ENCODE measurements at places on chromosomes 5 and 9.

GRCh38 chr5:103254921-103255320 is 3.6 kb upstream of the MACIR start:
- DNase-seq: no peak

DNA sequence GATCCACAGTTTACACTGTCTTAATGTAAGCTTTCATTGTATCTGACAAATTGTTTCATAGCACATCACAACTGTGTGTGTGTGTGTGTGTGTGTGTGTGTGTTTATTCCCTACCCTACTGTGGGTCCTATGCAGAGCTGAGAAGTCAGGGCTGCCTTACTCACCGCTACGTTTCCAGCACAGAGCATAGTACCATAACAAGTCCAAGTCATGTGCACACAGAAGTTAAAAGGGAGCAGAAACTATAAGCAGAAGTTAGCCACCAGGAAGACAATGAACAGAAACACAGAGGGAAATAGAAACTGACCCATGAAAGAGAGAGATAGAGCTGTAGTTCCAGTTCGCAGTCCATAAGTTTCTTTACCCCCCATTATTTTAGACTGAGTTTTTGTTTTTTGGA is 38.2 kb upstream of the DMXL1 start:
- no peak for DNase-seq

- no peak for DNase-seq
These were observed 44.2 kb upstream of the GNPDA1 start for GRCh38 chr5:142056816-142057696.

DNA sequence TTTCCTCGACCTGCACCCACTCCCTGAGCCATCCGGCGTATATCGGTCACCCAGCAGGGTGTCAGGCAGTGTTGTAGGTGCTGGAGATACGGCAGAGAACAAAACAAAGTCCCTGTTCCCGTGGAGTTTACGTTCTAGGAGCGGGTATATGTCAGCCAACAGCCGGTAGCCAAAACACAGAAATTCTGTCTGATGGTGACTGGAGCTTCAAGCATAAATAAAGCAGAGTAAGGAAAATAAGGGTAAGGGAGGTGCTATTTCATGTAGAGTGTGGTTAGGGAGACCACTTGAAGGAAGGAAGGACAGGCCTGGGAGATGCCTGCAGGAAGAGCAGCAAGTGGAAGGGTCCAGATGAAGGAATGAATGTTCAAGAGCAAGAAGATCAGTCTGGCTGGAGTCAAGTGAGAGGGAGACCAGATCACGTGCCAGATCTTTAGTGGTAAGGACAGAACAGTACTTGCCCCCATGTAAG is 783 bp upstream of the ZFR start:
- no peak for DNase-seq

- DNase-seq: no peak
These were observed 33.1 kb upstream of the ZNF462 start for GRCh38 chr9:106829666-106830408.

DNA sequence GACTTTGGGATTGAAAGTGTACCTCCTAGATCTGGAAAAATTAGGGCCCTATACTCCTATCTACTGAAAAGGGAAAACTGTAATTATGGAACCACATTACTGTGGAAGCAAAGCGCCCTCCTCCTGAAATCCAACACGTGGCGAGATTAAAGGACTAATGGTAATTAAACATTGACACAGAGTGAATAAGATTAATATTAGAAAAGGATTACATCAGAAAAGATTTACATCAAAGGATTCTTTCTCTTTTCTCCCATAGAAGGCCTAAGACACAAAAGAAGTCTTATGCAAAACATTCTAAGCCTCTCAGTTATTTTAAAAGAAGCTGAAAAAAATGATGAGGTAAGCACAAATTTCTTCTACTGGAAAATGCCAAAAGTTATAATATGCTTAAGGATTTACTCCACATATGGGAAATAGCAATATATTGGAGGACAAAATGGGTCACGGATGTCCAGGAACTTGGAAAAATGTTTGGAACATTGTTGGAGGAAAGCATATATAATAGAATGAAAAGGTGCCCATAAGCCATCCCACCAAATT is 227.8 kb downstream of the TRPM3 start:
- no peak for DNase-seq

- DNase-seq: no peak
These were observed 258.2 kb downstream of the MCTP1 start for GRCh38 chr5:95026718-95027117.
